Activated CD8-positive, alpha-beta memory T cell treated with anti-CD3 and anti-CD28 coated beads for 4 hours (primary cell): ENCODE measurements at places on chromosomes 5 and 9.

GRCh38 chr9:98413084-98413483 is 157.6 kb upstream of the TBC1D2 start:
- DNase-seq: no peak

DNA sequence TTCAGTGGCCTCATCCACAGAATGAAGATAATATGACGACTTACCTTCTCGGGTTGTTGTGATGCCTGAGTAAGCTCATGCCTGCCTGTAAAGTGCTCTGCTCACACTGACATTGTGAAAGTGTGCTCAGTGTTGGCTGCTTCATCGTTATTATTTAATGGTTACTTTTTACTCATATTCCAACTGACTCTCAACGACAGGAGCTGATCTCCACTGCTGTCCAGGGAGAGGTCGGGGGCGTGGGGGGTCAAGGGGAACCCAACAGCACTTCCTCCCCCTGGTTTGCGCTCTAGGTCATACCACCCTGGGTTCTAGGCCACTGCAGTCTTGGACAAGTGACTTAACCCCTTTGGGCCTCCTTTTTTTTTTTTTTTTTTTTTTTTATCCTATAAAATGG is 52.9 kb upstream of the ANGPTL2 start:
- DNase-seq: no peak

DNA sequence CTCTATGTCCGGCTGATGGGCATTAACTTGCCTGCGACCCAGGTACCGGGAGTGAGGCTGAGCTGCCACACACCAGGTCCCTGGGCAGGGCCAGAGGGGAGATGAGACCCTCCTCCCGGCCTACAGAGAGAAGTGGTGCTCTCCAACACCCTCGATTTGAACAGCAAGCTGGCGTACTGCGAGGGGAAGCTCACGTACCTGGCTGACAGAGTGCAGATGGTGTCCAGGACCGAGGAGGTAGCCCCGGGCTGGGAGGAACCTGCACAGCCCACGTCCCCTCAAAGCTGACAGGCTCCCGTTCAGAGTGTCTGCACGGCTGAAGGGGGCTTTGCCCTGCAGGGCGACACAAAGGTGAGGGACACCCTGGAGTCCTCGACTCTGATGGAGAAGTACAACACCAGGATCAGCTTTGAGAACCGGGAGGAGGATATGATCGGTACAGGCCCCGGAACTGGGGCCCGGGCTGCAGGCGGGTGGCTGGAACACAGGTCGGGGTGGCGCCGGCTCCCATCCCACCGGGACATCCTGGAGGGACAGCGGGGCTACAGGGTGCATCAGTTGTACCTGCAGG is 1.0 kb upstream of the RABL6 start:
- DNase-seq: no peak

DNA sequence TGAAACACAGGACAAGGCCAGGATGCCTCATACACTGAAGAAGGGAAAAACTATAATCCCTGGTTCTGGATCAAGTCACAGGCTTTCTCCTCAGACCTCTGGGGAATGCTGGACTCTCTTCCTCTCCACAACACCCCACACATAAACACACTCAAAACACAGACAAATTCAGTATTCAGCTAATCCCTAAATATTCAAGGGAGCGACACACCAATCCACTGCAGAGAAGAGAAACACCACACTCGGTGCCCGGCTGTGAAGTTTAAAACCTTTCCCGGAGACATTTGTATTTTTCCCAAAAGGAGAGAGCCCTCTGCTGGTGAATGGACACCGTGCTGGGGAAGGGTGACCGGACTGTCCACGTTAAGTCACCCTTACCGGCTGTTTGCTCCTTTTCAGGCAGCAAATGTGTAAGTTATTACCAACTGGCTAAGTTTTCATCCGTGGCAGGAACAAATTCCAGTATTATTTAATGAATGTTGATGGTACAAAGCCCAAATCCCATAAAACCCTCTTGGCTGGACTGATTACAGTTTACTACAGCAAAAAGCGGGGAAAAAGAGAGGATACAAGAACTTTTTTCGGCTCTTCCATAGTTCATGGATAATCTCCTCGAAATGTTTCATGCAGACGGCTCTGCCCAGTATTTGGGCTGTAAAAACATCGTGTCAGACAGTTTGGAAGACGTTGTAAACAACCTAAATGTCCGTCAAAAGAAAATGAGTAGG is 130.9 kb upstream of the SLC30A5 start:
- DNase-seq: no peak

DNA sequence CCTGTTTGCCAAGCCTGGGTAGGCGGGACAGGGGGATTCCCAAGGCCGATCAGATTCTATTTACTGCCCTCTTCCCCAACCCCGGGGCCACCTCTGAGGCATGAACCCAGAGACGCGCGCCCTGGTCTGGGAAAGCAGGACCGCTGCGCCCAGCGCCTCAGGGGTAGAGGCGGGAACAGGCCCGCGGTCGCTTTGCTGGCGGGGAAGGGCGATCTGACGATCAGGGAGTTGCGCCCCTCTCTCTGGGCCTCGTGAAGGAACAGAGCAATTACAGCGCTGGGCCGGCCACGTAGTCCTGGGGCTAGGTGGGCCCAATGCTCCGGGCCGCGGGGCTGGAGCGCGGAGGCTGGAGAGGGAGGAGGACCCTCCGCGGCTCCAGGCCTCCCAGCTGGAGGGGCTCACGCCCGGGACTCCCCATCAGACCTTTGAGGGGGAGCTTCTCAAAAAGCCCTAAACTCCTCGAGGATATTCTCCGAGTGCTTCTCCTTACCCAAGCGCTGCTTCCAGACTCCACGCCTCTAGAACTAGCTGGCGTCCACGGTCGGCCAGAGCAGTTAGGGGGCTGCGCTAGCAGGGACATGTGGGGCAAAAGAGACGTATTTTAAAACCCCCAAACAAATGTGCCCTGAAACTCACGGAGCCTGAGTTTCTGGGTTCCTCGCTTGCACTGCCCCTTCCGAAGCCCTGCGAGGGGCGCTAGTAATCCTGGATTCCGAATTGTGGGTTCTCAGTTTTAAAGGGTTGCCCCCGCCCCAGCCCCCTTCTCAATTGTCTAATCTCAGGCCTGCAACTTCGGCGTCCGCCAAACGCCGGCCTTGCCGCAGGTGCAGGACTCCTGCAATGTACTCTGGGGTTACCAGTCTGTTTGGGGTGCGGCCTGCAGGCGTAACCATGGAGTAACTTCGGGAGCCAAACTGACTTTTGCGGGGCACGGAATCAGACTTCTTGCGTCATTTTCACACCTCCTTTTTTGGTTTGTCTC is 57.6 kb downstream of the TMEM174 start:
- no peak for DNase-seq

DNA sequence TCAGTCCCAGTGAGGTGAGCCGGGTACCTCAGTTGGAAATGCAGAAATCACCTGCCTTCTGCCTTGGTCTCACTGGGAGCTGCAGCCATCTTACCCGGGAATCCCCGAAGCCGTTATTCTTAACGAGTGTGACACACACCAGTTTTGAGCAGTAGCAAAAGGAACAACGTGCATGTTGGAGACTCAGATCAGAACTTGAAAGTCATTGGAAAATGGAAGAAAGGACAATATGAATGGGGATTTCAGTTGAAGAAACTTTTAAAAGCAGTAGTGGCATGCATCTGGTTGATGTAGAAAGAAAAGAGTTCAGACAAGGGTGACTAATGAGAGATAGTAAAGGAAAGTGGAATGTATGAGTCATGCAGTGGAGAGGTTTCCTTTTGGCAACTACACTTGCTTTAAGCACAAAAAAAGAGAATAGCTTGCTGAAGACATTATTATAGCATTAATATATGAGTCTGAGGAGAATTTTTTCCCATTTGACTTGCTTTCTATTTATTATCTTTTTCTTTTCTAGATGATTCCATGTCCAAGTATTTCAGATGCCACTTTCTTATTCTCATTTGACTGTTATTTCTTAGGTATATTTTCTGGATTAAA is 44.4 kb upstream of the ANKDD1B start:
- no peak for DNase-seq

- DNase-seq: no peak
Measured at GRCh38 chr5:107017616-107018015, 653.1 kb downstream of the EFNA5 start.

GRCh38 chr5:168110384-168110783 is 181.1 kb upstream of the WWC1 start:
- DNase-seq: no peak

GRCh38 chr5:39370555-39371366 is 6.5 kb upstream of the C9 start:
- no peak for DNase-seq

GRCh38 chr9:76090909-76091308 is 200.4 kb downstream of the PCSK5 start:
- DNase-seq: no peak

- DNase-seq: no peak
Measured at GRCh38 chr5:3107156-3107611, 355.7 kb upstream of the IRX2 start.

DNA sequence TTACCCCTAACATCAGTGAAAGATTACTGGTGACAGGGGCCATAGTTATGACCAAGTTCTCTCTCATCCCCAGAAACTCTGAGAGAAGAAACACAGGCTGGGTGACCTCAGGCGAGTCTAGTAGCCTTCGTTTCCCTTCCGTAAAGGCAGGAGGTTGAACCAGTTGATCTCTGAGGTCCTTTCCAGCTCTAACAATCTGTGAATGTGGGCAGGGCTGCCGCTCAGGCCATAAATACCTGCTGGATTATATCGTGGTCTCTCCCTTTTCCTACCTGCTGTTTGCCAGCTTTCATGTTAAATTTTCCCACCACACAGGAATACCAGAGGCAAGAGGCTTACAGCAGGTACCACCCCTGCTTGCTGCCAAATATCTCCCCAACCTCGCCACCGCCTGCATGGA is 357.5 kb downstream of the SH3GL2 start:
- DNase-seq: no peak

- no peak for DNase-seq
Measured at GRCh38 chr9:114928136-114928535, 2.3 kb downstream of the TNFSF8 start.
